ENCODE measurements at places on chromosomes 4 and X.

- DNase-seq = no peak
Measured at GRCh38 chr4:105453550-105454205, 20.2 kb downstream of the PPA2 start.

- DNase-seq = no peak
Measured at GRCh38 chrX:123859409-123859845, 426 bp upstream of the XIAP start.

GRCh38 chr4:168440442-168441264 lies 39.6 kb downstream of the DDX60L start:
- DNase-seq = no peak

GRCh38 chr4:140296335-140297220 lies 76.9 kb upstream of the SCOC start:
- no peak for DNase-seq

DNA sequence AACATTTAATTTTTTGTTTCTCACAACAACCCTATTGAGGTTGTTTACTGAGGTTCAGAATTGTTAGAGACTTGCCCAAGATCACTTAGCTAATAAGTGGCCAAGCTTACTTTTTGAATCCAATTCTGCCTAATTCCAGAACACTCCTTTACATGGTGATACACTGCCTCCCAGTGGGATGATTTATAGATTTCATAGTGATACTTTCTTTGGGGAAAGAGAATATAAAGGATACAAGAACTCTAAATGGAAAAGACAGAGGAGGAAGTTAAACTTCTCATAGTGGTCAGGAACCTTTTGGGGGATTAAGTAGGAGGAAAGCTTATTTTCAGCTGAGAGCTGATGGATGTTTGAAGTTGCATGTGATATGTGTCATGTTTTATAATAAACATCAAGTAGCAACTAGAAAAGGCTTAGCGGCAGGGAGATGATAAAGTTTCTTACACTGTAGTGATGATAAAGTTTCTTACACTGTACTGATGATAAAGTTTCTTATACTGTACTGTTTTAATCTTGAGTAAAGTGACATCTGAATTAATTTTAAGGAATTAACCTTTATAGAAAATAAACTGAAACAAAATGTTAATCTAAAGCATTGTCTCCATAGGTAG lies 15.3 kb downstream of the STAG2 start:
- no peak for DNase-seq

DNA sequence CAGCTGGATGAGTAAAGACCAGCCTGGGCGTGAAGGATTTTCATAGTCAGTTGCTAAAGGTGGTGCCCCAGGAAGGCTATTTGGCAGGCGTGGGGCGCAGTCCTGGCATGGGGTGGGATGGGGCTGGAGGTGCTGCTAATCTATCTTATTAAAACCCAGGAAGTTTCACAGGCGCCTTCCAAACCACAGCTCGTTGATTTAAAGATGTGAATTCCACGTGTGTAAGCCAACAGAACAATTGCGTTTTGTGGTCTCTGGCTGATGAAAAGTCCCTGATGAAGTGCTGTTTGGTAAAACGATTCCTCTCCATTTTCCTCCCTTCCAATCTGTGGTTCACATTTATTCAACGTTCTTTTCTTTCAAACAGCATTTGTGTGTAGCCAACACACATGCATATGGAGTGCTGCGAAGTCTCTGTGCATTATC lies 105.0 kb downstream of the TBL1X start:
- no peak for DNase-seq

GRCh38 chrX:86039625-86040568 lies 7.5 kb downstream of the CHM start:
- no peak for DNase-seq

DNA sequence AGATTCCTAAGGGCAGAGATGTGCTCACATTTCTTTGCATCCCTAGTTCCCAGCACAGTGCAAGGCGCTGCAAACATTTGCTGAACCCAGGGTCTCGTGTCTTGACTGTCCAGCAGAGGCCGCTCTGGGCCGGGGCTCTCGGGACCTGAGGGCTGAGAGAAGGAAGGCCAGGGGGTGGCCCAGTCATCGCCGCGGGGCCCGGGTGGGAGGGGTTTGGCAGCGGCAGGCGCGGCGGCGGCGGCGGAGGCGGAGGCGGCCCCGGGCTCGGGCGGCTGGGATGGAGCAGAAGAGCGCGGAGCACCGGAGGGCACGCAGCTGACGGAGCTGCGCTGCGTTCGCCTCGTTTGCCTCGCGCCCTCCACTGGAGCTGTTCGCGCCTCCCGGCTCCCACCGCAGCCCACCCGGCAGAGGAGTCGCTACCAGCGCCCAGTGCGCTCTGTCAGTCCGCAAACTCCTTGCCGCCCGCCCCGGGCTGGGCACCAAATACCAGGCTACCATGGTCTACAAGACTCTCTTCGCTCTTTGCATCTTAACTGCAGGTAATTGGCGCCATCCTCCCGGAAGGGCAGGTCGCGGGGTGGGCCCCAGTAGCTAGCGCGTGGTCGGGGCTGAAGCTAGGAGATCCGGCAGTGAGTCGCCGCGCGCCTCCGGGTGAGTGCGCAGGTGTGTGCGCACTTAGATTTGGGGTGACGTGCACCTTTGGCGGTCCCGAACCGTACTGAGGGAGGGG lies at the start of gene PARM1:
Gene PARM1 (plus strand): TSS at position 285 of the 730 bp plus-strand sequence. CDS start 212 bp downstream, at position 497.
- DNase-seq = peak; percentile 95

- DNase-seq = no peak
Measured at GRCh38 chrX:26914232-26914631, 548.9 kb downstream of the PPP4R3C start.

GRCh38 chrX:101430457-101431078 lies 22.5 kb downstream of the HNRNPH2 start:
- no peak for DNase-seq

DNA sequence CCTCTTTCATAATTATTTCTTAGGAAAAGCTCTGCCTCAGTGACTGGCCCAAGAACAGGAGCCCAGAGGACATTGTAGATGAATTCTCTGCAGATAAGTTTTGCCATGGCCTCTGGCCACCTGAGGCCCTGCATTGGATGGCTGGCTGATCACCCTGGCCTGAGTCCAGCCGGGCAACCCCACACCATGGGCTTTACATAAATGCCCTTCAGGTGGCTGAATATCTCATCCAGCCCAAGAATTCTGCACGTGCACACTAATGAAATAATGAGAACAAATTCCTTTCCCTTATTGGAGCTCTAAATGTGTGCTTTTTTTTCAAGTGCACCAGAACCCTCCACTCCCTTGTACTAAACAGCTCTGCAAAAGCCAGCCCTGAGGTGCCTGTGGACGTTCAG lies 65.7 kb downstream of the IRF2 start:
- DNase-seq = no peak

GRCh38 chr4:108965016-108965415 lies 202.2 kb upstream of the ETNPPL start:
- no peak for DNase-seq

GRCh38 chrX:6910218-6910617 lies 237.3 kb upstream of the STS start:
- DNase-seq = no peak

GRCh38 chr4:132056496-132056895 lies 1092.6 kb upstream of the PCDH10 start:
- no peak for DNase-seq

DNA sequence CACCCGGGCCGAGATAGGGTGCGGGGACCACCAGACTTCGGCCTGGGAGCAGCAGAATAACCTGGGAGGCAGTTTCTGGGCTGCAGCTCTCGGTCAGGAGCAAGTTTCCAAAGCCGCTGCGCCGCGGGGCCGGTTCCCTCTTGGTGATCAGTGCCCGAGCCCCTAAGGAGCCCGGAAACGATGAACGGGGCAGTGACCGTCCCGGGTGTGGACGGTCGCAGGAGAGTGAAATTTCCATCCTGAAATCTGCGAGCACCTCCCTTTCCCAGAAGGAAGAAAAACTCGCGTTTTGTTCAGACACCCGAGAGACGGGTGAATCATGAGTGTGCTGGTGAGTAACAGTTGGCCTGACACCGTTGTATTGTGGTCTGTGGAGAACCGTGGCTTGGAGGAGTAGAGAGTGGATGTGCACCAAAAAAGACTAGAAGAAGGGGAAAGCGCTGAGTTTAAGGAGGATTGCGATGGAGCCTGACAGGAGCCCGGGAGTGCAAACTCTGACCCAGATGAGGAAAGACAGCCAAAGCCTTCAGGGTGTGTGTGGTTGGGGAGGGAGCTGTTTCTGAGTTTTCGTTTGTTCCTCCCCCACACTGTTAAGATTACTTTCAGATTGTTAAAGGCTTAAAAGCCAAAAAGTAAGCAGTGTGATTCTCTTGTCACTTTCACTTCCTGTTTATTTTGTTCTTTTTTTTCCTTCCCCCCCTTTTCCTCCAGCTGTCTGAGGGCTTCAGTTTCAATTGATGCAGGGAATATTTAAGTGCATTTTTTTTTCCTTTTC lies 828 bp downstream of the MCUB start:
- no peak for DNase-seq

DNA sequence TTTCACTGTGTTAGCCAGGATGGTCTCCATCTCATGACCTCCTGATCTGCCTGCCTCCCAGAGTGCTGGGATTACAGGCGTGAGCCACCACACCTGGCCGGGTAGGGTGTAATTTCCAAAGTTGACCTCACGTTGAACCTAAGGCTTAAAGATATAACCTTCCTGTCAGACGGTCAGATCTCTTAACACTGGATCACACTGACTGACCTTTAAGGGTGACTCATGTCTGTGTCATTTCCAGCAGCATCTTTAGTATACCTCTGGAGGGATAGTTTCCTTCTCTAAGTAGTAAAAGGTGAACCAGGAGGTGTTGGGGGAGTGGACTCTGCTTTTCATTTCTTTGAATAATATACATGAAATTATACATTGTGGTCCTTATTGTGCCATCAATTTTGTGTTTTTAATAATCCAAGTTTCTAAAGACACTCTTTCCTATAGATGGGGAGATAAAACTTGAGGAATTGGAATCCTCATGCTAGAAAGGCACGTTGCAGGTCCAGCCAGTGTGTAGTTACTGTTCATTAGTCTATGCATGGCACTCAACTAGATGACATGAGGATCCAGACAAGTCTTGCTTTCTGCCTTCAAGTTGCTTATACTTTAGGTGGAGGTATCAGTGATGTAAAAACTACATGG lies 45.7 kb downstream of the ARHGAP10 start:
- no peak for DNase-seq

DNA sequence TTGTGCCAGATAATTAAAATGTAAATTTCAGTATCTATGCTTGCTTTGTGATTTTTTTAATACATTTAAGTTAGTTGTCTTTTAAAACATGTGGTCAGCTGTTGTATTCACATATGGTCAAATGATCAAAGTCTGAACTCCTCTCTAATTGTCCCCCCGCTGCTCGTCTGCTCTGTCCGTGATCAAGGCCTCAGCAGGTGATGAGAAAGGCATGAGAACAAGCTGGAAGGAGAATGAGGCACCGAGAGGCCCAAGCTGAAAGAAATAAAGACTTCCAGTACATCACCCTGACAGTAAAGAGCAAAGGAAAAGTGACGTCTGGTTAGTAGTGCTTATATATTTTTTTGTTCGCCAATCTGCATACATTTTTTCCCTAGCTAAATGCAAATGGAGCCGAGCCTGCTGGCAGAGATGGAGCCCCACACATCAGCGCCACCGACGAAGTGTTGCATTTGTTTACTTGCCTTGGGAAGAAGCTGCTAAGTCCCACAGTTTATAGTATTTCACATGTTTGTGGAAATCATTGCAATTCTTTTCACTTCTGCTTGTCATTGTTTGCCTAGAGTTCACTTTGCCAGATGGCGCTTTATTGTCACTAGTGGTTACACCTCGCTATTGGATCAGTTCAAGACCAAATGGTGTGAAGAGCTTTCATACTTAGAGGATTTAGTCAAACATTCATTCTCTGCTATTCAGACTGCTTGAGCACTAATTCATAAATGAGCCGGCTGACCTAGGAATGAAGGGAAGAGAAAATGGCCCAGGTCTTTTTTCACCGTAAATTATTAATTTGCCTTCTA lies 181.5 kb downstream of the ZIC3 start:
- no peak for DNase-seq

- DNase-seq = no peak
Measured at GRCh38 chr4:109816082-109816442, 500 bp downstream of the GAR1 start.

- DNase-seq = no peak
Measured at GRCh38 chr4:147019091-147019490, 73.4 kb upstream of the TTC29 start.

GRCh38 chr4:161249779-161250440 lies 913.9 kb downstream of the FSTL5 start:
- DNase-seq = no peak

GRCh38 chr4:154490583-154491340 lies 837 bp downstream of the DCHS2 start:
- DNase-seq = no peak

Data from chondrocyte (in vitro differentiated cells).